ENCODE measurements at places on chromosomes 4 and X. TPM values are rescaled to one million over a fixed set of nuclear protein-coding genes. Genes with fewer than 3 reads are reported as not detected.

DNA sequence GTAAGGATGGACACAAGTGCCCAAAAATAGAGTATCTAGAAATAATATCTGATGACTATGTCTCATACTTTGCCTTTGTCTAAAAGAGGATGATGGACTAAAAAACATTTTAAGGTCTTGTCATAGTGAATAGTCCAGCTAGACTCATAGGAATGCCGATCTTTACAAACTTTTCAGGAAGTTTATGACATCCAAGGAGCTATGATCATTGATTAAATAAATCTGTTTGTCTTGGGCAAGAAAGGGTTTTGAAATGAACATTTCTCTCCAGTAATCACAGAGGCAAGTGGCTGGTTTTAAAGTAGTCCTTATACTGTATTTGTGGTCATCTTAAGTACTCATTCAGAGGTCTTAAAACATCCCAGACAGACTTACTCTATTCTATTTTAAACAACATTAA is 109.8 kb downstream of the MAPK10 start:
- H3K36me3 ChIP-seq: no peaks in the 10 kb centered on the region
- H3K27ac ChIP-seq: no peak overlapping the region
- H3K27me3 ChIP-seq: no peaks in the 10 kb centered on the region

GRCh38 chrX:6067600-6067999 is 161.1 kb downstream of the NLGN4X start:
- H3K27me3 ChIP-seq: peaks cover 9% of the 10 kb centered on the region
- no peak overlapping the region for H3K4me3 ChIP-seq
- H3K27ac ChIP-seq: no peak overlapping the region
- H3K36me3 ChIP-seq: no peaks in the 10 kb centered on the region

DNA sequence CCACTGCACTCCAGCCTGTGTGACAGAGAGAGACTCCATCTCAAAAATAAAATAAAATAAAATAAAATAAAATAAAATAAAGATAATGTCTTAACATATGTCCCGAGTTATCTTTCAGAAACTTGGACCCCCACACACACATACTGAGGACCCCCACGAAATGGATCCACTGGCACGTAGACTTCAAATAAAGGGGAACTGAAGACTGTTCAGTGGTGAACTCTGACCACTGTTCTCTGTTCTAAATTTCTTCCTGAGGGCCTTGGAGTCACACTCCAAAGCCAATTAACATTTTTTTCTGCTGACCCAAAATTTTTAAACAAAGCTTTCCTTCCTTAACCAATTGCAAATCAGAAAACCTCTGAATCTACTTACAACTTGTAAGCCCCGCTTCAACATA is 43.5 kb upstream of the PRDX4 start:
- no peak overlapping the region for H3K27ac ChIP-seq
- no peak for DNase-seq
- H3K4me3 ChIP-seq: no peak overlapping the region
- H3K27me3 ChIP-seq: peaks cover 7% of the 10 kb centered on the region
- no peaks in the 10 kb centered on the region for H3K36me3 ChIP-seq
- no peaks in the 10 kb centered on the region for H3K4me1 ChIP-seq

GRCh38 chr4:86443495-86443894 is 83.6 kb upstream of the MAPK10 start:
- no peak overlapping the region for H3K4me3 ChIP-seq
- H3K27ac ChIP-seq: no peak overlapping the region
- H3K27me3 ChIP-seq: no peaks in the 10 kb centered on the region

- no peak overlapping the region for H3K27ac ChIP-seq
- no peaks in the 10 kb centered on the region for H3K4me1 ChIP-seq
- H3K36me3 ChIP-seq: no peaks in the 10 kb centered on the region
- no peak overlapping the region for H3K4me3 ChIP-seq
Observed at GRCh38 chr4:164700471-164700870, 53.5 kb upstream of the SMIM31 start.

- peak; percentile 28 for DNase-seq
- H3K27me3 ChIP-seq: no peaks in the 10 kb centered on the region
- peak overlapping the region; percentile 70 for H3K27ac ChIP-seq
- no peak overlapping the region for H3K4me3 ChIP-seq
Observed at GRCh38 chr4:74161666-74162450, 3.9 kb downstream of the MTHFD2L start.

The PAGE2B gene
- not detected for total RNA-seq

The CENPE gene
- 6.0 TPM for total RNA-seq

The SEPTIN6 gene
- 39.0 TPM for total RNA-seq

The IBSP gene
- total RNA-seq: not detected
